AG09319 (cell line): ENCODE measurements at places on chromosomes 1 and 21.

DNA sequence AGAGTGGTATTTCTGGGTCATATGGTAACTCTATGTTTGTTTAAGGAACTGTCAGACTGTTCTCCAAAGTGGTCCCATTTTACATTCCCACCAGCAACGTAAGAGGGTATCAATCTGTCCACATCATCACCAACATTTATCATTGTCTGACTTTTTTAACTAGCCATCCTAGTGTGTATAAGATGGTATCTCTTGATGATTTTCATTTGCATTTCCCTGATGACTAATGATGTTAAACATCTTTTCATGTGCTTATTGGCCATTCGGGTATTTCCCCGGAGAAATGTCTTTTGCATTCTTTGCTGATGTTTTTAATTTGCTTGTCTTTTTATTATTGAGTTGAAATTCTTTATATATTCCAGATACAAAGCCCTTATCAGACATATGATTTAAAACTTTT lies 370.1 kb upstream of the NR5A2 start:
- DNase-seq = no peak

- no peak for DNase-seq
These were observed 72.2 kb downstream of the C21orf91 start for GRCh38 chr21:17746920-17747319.

DNA sequence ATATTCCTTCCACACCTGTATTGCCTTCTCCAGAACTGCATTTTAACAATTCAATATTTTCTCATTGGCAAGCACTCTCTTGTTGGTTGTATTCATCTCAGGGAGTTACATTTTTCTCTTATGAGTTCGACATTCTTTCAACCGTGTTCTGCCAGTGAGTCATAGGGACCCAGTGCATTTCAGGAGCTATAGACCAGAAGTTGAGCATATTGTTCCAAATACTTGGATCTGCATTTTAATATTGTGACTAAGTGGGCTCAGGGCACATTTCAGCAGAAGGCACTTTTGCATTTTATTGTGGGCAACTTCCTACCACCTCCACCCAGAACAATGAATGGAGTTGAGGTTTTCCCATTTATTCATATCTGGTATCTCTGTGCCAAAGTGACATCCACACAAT lies 132.8 kb downstream of the TNFSF18 start:
- DNase-seq = no peak

GRCh38 chr1:21351901-21352300 lies 61.6 kb upstream of the ECE1 start:
- DNase-seq = no peak

GRCh38 chr1:212428496-212428895 lies 4.2 kb upstream of the NENF start:
- no peak for DNase-seq

DNA sequence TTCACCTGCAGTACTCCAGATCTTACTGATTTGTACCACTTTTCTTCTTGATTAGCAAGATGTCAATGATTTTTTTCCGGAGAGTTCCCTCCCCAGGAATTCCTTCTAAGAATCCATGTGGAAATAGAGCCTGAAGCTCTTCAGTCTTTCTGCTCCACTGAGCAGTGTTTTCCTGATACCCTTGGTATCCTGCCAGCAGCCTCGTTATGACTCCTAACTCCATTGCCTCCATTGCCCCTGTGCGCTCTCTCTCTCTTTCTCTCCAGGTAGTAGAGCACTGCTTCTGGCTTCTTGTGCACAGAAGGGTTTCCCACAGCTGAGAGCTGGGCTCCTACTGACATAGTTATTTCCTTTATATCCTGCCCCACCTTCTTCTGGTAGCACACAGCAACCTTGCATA lies 12.2 kb downstream of the UBE2U start:
- DNase-seq = no peak

DNA sequence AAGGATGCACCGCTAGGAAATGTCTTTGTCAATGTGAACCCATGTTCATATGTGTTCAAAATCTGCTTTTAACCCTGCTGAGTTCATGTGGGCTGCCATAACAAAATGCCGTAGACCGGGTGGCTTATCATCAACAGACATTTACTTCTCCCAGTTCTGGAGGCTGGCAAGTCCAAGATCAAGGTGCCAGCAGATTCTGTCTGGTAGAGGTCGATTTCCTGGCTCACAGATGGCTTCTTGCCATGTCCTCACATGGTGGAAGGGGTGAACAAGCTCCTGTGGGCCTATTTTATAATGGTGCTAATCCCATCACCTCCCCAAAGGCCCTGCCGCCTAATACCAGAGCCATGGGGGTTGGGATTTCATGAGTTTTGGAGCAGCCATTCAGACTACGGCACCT lies 4.6 kb upstream of the CDCP2 start:
- DNase-seq = no peak

DNA sequence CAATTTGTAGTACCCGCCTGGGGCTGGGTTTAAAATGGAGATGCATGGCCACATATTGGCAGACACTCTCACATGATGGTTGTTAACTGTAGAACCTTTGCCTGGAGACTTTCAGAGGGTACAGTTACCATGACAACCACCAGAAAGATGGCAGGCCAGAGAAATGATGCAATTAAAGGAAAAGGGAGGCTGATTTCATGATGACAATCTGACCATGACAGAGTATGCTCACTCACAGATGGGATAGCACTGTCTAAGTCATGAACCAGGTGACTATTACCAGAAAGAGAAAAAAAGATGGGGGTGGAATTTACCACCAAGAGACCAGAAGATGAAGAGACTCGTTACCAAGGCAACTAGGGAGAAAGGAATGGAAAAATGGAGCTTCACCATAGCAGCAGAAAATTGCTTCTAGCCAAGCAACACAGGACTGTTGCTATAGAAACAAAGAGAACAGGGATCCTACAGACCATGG lies 3.5 kb upstream of the TRIT1 start:
- DNase-seq = no peak

DNA sequence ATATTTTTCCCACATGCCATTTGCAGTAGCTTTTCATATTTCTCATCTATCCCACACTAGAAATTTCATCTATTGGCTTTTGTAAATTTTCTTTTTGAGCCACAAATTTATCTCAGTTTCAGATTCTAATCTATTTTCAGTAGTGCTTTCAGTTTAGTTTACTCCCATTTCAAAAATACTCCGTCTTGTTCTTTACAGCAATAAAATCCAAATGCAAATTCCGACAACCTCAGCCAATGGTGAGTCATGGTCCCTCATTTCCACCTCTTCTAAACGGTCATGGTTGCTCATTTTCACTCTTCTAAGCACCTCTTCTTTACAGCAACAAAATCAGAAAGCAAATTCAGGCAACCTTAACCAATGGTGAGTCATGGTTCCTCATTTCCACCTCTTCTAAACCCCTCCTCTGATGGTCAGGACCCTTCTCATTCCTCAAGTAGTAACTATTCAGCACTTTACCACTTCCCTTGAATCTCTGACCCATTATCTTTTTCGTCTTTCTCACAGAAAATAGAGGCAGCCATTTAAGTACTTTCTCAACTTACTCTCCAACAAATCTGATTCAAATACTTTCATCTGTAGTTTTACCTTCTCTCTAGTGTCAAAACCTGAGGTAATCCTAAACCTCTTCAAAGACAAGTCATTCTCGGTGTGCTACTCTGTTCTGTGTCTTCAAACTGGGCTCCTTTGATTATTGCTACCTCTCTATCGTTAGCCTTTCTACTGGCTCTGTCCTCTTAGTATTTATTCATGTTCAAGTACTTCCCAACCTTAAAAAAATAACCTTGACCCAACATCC lies 34.4 kb downstream of the C21orf91 start:
- no peak for DNase-seq

- DNase-seq = no peak
These were observed 46.5 kb upstream of the NUF2 start for GRCh38 chr1:163275222-163275621.

GRCh38 chr1:13546791-13547190 lies 33.0 kb upstream of the LRRC38 start:
- DNase-seq = no peak

- DNase-seq = peak; percentile 87
These were observed 99.4 kb upstream of the JUN start for GRCh38 chr1:58883037-58883887.

GRCh38 chr1:21297975-21298374 lies 7.7 kb upstream of the ECE1 start:
- no peak for DNase-seq

DNA sequence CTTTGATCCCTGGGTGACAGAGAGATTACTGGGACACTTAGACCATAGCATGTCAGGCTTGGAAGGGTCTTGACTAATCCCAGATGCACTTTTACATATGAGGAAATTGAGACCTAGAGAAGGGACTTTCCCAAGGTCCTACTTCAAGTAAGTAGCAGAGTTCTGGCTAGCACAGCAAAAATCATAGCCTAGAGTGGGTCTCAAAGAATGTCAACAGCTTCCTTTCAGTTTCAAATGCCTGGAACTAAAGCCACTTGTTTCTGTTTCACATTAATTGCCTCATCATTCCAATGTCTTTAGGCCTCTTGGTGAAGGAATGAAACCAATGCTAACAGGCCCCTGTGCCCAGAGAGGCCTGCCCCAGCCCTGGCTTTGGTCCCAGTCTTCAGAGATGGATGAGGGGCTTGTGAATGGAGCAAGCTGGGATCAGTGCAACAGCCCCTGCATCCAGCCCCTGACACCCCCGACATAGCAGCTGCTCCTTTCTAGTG lies 26.6 kb downstream of the ATF3 start:
- no peak for DNase-seq

DNA sequence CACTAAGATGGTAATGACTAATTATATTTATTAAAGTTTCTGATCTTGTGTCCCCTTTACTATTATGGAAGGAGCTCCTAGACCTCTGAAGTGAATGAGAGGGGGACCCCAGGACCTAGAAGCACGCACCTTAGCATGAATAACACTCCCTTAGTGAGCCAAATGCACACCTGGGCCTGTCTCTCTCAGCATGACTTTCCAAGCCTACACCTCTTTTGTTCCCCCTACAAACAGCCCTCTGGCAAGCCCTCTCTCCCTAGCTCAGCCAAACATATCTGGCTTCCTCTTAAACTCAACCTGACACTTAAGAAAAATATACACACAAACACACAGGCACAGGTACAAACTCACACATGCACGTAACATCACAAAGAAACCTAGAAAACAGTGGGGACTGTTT lies 7.3 kb upstream of the CTH start:
- DNase-seq = no peak

DNA sequence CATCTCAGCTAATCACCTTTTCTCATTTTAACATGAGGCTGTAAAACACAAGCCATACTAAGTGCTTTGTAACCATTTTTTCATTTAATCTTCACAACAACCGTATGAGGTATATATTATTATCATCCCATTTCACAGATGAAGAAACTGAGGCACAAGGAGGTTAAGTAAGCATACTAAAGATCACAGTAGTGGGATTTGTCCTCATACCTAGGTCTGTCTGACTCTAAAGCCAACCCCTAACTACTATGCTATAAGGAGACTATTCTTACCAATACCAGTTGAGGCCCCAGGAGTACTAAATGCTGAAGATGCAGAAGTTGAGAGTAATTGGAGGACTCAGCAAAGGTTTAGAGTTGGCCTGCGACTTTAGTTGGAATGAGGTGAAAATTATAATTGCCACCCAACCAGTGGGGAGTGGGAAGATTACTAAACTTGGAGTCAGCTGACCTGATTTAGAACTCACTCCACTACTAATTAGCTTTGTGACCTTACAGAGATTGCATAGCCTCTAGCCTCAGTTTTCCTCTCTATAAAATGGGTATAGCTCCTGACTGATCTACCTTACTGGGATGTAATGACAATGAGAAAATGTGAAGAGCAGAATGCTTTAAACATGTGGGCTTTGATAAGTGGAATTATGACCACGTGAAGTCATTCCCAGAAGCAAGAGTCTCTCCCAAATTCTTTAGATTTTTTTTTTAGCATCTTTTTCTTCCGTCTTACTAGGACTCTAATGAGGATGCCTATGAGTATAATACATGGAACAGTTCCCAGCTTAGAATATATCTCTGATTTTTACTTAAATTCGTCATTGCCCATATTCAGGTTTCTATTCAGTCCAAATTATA lies 85.8 kb upstream of the IPO9 start:
- no peak for DNase-seq

DNA sequence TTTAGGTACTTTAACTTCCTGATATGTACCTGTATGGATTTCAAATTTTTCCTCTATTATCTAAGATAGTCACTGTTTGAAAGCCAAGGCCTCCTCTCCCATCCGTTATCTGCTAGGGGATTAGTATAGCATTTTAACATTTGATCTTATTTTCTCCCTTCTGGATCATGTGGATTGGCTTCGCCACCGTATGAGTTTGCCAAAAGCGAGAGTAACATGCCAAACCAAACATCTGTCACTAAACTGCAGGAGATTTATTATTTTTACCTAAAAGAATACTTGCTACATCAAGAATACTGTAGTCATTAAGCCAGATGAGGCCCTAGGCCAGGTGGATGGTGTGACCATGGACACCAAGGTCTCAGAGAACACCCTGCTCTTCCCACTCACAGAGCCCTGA lies 28.5 kb upstream of the EEIG2 start:
- DNase-seq = no peak

- DNase-seq = no peak
These were observed 136.9 kb downstream of the CDC7 start for GRCh38 chr1:91637539-91637994.

DNA sequence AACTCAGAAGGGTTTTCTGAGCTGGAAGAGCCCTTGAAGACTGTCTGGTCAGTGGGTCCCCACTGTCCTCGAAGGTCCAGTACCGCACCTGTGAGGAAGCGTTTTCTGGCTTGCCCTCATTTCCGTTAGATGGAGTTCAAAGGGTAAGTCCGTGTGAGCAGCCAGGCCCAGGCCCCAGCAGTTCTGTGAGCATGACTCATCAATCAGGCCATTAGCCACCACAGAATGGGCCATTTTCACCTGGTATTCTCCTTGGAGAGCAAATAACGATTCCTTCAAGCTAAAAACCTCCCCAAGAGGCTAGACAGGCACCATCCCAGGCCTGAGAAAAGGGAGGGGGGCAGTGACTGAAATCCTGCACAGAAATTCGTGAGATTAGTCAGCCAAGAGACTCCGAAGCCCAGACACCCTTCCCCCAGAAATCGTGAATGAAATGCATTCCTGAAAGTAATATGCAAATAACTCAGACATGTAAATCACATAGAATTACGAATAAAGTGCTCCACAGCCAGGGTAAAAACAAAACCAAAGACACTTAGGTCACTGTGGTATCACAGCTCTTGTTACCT lies 66.0 kb downstream of the BCAR3 start:
- DNase-seq = no peak

DNA sequence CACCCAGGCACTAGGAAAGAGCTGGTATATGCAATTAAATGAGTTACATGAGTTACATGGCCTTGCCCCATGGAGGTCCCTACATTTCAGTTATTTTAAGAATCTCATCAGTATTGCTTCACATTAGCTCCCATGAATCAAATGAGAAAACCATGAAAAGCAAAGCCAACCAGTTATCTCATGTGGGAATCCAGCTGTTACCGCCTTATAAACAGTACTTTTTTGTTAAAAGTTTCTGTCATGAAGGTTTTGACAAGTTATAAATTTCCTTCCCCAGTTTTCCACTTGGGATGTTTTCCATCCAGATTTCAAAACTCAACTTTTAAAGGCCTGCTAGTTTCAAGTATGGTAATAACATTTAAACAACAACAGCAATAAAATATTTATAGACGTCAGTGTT lies 544.8 kb downstream of the NUF2 start:
- no peak for DNase-seq
